ENCODE measurements at places on chromosomes 3 and 15. TPM values are rescaled to one million over a fixed set of nuclear protein-coding genes. Genes with fewer than 3 reads are reported as not detected.

The GP5 gene
- total RNA-seq, result not detected

The MUSTN1 gene
- total RNA-seq, result 0.52 TPM

The ACAA1 gene
- 48.9 TPM for total RNA-seq

The CCDC13 gene
- total RNA-seq, result 0.49 TPM

The SLC22A14 gene
- not detected for total RNA-seq

The GTF2A2 gene
- 187 TPM for total RNA-seq

The PGBD4 gene
- 1.1 TPM for total RNA-seq

The IL12A gene
- total RNA-seq, result 1.2 TPM

The ACKR2 gene
- 0.07 TPM for total RNA-seq

The ROBO2 gene
- total RNA-seq, result not detected

The HDC gene
- total RNA-seq, result 0.16 TPM

The ONECUT1 gene
- 0.25 TPM for total RNA-seq
